ENCODE measurements at places on chromosomes 7 and 10.
A peak's percentile ranks its signal among the peaks of the same experiment; 100 is the strongest.

GRCh38 chr7:25389489-25390106 is 161.3 kb upstream of the NPVF start:
- peak; percentile 61 for DNase-seq

GRCh38 chr10:6721480-6721879 is 141.4 kb upstream of the PRKCQ start:
- DNase-seq: peak; percentile 94

- no peak for DNase-seq
These were observed 7.1 kb downstream of the MICALL2 start for GRCh38 chr7:1452205-1452604.

GRCh38 chr7:142134909-142135308 is 23.4 kb downstream of the MGAM2 start:
- no peak for DNase-seq

DNA sequence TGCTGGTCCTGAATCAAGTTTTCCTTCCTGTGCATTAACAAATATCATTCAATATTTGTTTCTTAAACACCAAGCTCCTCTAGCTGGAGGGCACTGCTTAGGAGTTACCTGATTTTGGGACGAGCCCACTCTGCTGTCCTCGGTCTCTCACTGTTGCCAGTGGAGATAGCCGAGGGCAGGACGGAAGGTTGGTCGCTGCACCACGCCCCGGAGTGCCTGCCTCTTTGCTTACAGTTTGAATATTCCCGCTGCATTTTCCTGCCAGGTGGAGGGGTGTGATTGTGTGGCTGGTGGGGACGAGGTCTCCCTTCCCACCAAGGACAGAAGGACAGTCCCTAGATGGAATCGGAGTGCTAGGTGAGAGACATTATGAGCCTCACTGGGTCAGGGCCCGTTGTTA is 201.5 kb downstream of the DNAJB6 start:
- DNase-seq: no peak

DNA sequence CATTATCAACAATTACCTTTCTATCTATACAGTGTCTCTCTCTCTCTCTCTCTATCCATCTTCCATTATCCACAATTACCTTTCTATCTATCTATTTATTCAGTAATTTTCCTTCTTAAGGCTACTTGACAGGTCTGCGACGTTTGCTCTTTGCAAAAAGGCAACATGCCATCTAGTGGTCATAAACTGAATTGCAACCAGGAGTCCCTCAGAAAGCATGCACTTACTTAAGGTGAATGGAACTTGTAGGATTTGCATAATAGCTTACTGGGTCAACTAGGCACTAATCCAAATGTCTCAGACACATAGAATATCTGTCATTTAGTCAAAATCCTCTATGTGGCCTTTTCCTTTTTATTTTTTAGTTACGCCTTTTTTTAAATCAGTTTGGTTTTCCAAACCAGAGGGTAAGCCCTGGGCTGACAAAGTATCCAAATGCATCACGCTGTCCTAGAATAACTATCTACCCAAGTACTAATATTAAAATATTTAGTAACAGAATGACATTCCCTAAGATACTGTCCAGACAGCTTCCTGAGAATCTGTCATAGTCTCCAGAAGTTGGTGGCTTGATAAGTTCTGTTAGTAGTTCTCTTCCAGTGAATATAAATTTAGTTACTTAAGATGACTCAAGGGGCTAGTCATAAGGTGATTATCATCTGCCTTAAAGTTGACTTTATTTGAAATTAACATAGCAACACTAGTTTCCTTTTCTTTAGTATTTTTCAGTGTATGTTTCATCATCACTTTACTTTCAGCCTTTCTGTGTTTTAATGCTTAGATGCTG is 208.3 kb downstream of the PPP1R3A start:
- DNase-seq: peak; percentile 84

DNA sequence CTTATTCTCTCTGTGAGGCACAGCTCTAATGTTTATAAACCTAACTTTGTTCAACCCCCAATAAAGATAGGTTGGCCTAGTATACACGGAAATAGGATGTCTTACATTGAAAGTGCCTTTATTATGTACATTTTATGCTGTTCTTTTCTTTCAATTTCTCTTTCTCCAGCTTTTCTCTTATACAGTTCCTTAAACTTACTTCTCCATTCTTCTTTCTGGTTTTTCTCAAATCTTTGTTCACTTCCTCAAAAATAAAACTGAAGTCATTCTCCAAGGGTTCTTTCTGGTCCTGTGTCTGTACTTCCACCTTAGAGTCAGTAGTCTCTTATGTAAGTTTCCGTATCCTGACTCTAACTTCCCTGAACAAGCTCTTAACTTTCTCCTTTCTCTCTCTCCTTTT is 29.2 kb upstream of the NAMPT start:
- DNase-seq: no peak

DNA sequence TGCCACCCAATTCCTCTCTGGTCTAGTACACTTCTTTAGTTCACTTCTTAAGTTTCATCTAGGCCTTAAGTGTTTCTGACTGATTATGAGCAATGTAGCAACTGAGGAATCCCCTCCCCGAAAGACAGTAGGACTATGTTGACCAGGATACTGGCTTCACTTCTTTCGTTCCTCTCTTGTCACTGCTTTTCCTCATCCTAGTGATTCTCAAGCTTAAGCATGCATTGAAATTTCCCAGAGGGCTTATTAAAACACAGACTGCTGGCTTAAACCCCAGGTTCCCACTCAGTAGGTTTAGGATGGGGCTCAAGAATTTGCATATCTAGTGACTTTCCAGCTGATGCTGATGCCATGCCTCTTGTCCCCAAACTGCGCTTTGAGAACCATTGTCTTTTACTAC is 164.6 kb upstream of the WNT16 start:
- no peak for DNase-seq

DNA sequence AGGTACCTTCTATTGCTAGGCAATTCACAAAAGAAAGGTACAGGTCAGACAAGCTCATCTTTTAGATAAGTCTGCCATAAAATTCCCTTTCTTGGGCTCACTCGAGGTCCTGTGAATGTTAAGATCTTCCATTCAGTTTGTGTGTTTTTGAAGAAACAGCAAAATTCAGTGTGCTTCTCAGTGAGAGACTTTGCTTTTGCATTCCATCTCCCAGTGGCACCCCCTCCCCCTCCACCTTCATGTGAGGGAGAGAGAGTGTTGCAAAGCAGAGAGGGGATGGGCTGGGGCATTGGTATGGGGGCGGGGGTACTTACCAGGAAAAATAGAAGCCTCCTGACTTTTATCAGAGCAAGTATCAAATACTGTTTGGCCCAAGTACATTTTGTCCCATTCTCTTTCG is 3.8 kb upstream of the TECTB start:
- no peak for DNase-seq

- DNase-seq: no peak
These were observed 472.2 kb downstream of the ARL4A start for GRCh38 chr7:13159467-13160184.

DNA sequence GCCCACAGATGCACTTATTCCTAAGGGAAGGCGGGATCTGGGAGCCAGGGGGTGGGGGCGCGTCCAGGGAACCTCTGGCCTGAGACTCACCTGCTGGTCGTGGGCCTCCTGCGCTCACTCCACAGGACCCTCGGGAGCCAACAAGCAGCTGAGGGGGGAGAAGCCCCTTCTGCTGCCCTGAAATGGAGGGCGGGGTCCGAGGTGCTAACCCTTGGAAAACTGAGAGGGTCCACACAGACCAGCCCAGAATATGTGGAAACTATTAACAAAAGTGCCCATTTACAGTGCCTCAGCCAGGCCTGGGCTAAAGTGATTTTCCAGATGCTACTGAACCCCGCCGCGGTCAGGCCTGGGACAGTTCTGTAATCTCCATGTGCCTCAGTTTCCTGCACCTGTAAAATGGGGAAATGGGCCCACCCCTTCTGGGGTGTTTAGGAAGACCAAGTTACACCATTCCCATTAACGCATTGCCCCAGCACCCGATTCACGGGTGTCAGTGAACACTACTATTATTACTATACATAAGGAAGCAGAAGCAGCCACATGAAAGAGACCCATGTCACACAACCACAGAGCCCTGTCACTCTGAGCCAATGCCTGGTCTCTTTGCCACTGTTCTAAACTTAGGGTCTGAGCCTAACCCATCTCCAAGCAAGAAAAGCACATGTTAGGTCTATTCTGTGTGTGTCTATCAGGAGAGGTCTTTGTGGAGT is 630 bp upstream of the VSTM4 start:
- no peak for DNase-seq

DNA sequence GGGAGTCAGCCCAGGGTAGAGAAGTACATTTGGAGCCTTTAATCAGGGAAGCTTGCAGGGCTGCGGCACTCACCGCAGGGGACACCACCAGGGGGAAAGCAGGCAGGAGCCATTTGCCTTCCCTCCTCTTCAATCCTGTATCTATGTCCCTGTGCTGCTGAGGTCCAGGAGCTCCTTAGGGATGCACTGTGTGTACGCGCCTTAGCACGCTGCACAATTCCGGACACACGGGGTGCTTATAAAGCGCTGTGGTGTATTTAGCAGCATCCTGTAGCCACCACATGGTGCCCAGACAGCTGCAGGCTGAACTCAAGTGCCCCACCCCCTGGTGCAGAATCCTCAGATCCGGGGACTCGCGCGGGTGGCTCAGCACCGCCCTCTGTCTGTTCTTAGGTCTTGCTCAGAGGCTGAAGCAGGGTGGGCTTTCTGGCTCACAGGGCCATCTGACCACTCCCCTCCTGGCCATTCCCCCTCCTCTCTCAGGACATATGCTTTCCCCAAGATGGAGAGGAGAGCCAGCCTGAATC is 421.4 kb downstream of the SDK1 start:
- no peak for DNase-seq

GRCh38 chr10:48700493-48700892 is 15.8 kb downstream of the WDFY4 start:
- no peak for DNase-seq

GRCh38 chr7:158350166-158350900 is 237.3 kb downstream of the PTPRN2 start:
- DNase-seq: no peak

- no peak for DNase-seq
These were observed 89.6 kb downstream of the CACNB2 start for GRCh38 chr10:18229826-18230225.

DNA sequence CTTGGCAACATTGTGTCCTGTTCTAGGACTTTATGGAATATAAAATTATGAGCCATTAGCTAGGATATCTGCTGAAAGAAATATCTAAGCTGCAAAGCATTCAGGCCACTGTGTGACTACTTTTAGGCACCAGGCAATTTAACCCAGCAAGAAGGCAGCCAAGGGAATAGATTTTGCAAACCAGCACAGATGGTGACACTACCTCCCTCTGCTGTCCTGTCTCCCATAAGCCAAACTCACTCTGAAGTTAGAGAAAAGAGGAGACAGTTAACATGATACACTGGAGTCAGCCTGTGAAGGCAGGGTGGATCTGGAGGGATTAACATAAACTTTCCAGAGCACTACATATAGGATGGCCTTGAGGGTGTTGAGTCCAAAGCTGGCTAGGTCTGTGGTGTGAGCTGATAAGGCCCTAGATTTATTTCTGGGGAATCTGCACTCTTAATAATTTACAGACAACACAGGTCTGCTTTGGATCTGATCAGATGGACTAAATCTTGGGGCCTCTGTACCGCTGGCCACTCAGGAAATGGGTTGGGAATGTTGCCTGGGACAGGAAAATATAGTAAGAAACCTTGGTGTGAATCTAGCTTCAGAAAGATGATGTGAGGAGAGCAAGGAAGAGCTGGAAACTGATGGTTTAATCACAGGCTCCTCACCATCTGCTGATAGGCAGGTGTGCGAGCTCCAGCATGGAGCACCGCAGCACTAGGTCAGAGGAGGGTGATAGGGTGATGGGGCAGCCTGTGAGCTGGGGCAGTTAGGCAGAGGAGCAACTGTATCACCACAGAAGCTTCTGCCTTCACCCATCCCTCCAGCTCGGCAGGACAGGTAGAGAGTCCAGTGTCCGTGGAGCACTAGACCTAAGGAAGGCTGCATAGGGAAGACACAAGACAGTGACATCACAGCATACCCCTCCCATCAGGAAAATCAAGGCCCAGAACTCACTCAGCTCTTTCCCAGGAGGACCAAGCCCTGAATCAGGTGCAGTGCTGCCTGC is 229.9 kb upstream of the PRSS1 start:
- DNase-seq: no peak

- DNase-seq: no peak
These were observed 61.8 kb downstream of the LRRC17 start for GRCh38 chr7:102974366-102975236.

- DNase-seq: no peak
These were observed 2.2 kb downstream of the PON2 start for GRCh38 chr7:95432606-95433005.

DNA sequence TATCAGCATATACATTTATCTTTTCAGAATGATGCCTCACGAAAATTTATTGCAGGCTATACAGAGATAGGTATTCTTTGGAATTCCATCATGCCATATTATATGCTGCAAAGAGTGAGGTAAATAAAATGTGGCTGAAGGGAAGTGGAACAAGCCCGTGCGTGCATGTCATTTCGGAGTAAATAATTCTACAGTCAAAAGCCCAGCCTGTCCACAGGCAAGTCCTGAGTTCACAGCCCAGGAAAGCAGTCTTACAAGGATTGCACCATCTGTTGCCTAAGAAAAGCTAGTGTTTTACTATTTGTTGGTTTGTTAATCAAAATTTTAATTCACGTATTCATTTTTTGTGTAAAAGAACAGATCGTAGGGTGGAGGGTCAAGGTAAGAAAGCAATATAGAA is 292.4 kb upstream of the AKR1E2 start:
- DNase-seq: peak; percentile 67

GRCh38 chr10:48691812-48692528 is 7.3 kb downstream of the WDFY4 start:
- no peak for DNase-seq

DNA sequence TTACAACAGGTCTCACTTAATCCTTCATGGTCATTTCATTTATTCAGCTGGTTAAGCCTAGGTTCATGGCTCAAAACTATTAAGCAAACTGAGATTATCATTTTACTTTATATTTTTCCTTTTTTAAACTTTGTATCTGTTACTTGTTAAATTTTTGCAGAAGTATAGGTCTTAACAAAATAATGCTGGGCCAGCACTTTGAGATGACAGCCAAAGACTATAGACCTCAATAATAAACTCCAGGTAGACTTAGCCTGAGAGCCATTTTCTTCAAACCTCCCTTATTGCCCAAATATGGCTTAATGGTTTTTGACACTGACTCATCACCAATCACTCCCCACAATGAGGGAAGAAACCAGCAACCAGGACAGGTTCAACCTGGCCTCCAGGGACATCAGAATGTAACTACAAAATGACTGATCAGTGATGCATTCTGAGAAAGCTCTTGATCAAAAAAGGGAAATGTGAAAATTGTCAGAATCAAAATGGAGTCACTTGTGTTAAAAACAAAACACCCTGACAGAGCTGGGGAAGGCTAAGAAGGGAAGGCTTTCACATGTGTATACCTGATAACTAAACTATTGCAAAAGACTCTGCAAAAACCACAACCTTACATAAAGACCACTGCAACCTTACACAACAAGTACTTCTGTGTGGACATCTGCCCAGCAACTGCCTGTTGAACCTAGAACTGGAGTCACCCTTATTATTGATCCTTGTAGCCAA is 2.1 kb upstream of the CCDC126 start:
- peak; percentile 68 for DNase-seq

GRCh38 chr7:155412416-155413253 is 45.3 kb upstream of the EN2 start:
- DNase-seq: peak; percentile 60

- no peak for DNase-seq
These were observed 167.2 kb downstream of the FRMD4A start for GRCh38 chr10:14163377-14164086.
